Activated CD8-positive, alpha-beta memory T cell treated with anti-CD3 and anti-CD28 coated beads, Interleukin-2, amount 10 ng/mL, durations not matched to agents 7 days and 5 days (primary cell): ENCODE measurements at places on chromosomes 13 and 19. TPM values are rescaled to one million over a fixed set of nuclear protein-coding genes. Genes with fewer than 3 reads are reported as not detected.

The CPB2 gene
- not detected for total RNA-seq

The PEAK3 gene
- not detected for total RNA-seq

The SIGLEC12 gene
- 3.9 TPM for total RNA-seq

The SIX5 gene
- 1.5 TPM for total RNA-seq

The LIPE gene
- total RNA-seq: 41.5 TPM

The DACH1 gene
- total RNA-seq: not detected

The KLK12 gene
- total RNA-seq: not detected

The CUL4A gene
- 76.0 TPM for total RNA-seq

The SSC5D gene
- 0.79 TPM for total RNA-seq

The LILRB5 gene
- total RNA-seq: not detected

The SGCG gene
- total RNA-seq: not detected

The ANKRD24 gene
- 0.82 TPM for total RNA-seq

The LCP1 gene
- 923 TPM for total RNA-seq

The SLC10A2 gene
- not detected for total RNA-seq

The NLRP4 gene
- total RNA-seq: not detected

The NLRP5 gene
- total RNA-seq: not detected

The VWA8 gene
- 14.9 TPM for total RNA-seq

The MAMSTR gene
- total RNA-seq: 1.0 TPM

The C19orf33 gene
- not detected for total RNA-seq

The ZNF846 gene
- total RNA-seq: 9.6 TPM

The TLE2 gene
- total RNA-seq: 1.0 TPM

The PRR20A gene
- total RNA-seq: not detected

The ZSCAN18 gene
- total RNA-seq: 24.8 TPM

The IRGC gene
- total RNA-seq: not detected

The CLIP3 gene
- 0.98 TPM for total RNA-seq

The PTGIR gene
- 1.8 TPM for total RNA-seq

The PGLYRP1 gene
- total RNA-seq: not detected

The GPR183 gene
- 15.3 TPM for total RNA-seq

The C13orf42 gene
- not detected for total RNA-seq

The NPAS1 gene
- 0.41 TPM for total RNA-seq

The NTF4 gene
- not detected for total RNA-seq

The NCR1 gene
- 0.80 TPM for total RNA-seq

The KLHL1 gene
- not detected for total RNA-seq

The EID2B gene
- 7.4 TPM for total RNA-seq

The MIR17HG gene
- 15.5 TPM for total RNA-seq

The FUT3 gene
- not detected for total RNA-seq

The ZNF583 gene
- total RNA-seq: 3.5 TPM

The CCDC169 gene
- 0.45 TPM for total RNA-seq

The KIR3DL2 gene
- total RNA-seq: 0.54 TPM
